ENCODE measurements at places on chromosomes 3 and 15. TPM values are rescaled to one million over a fixed set of nuclear protein-coding genes. Genes with fewer than 3 reads are reported as not detected.

The LRRC31 gene
- not detected for polyA plus RNA-seq

The HHATL gene
- polyA plus RNA-seq = not detected

- no peak for DNase-seq
Measured at GRCh38 chr3:155635056-155635455, 109.8 kb downstream of the PLCH1 start.

- no peak for DNase-seq
Measured at GRCh38 chr15:79922512-79923078, 25.8 kb upstream of the MTHFS start.

GRCh38 chr3:42758126-42758525 is 14.9 kb downstream of the CCDC13 start:
- no peak for DNase-seq

- no peak for DNase-seq
Measured at GRCh38 chr15:89335298-89336041, 846 bp upstream of the POLG start.

DNA sequence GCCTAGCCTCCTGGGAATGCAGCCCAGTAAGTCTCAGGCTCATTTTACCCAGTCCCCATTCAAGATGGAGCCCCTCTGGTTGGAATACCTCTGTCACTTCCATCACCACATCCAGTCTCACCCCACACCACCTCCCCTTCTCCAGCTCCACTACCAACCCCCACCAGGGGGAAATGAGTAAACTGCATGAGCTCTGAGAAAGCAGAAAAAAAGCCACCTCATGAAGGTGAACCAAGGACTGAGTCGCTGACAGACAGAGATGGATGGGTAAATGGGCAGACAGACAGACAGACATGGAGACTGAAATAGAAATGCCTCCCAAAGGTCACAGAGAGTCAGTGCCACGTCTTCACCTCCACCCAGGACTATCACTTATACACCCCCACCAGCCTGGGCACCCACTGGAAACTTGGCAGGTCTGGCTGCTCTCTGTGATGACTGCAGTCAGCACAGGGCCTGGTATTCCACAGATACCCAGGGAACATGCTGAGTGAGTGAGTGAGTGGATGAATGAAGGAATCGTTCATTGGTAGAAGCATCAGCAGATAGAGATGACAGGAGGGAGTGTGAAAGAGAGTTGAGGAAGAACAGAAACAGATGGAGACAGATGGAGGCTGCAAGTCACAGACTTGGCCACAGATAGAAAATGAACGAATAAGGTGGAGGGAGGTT is 4.9 kb upstream of the LOXL1 start:
- no peak for DNase-seq

Data from GM12878 (cell line).